ENCODE measurements at places on chromosomes 16 and 17.

DNA sequence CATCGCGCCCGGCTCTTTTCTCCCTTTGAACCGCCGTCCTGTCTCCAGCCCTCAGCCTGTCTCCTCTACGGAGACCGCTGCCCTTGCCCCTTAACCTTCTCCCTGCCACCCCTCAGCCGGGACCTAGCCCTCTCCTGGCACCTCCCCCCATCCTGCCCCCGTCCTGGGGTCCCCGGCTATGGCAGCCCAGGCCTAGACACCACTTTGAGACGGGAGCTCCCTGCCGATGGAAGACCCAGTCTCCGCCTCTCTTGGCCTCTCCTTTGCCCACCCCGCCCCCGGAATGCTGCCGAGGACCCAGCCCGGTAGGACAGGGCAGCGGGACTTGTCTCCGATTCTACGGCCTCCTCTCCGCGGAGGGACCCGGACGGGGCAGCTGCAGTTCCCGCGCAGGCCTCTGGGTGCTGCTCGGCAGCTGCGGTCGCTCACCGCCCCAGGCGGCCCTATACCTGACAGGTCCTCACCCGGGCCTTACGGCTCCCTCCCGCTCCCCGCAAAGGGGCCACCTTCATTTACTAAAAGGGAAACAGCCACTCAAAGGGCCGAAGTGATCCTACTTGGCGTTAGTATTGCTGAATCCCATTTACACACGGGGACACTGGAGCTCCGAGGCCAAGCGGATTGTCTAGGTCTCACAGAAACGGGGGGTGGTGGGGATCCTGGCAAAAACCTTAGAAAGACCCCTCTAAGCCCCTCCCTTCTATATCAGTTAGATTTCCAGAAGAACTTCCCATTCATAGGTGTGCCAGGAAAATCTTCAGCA is 32.6 kb upstream of the TAC4 start:
- DNase-seq: peak; percentile 82

GRCh38 chr17:49695698-49696232 is 12.0 kb downstream of the SLC35B1 start:
- no peak for DNase-seq

DNA sequence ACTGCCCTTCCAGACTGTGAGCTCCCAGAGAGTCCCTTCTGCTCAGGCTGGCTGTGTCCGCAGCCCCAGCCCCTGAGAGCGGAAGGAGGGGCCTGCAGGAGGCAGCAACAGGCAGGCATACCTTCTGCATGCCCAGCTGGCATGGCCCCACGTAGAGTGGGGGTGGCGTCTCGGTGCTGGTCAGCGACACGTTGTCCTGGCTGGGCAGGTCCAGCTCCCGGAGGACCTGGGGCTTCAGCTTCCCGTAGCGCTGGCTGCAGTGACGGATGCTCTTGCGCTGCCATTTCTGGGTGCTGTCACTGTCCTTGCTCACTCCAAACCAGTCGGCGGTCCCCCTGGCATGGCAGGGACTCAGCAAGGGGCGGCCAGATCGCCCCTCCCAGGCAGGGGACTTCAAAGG is 9.0 kb downstream of the RHBDF1 start:
- DNase-seq: peak; percentile 55

DNA sequence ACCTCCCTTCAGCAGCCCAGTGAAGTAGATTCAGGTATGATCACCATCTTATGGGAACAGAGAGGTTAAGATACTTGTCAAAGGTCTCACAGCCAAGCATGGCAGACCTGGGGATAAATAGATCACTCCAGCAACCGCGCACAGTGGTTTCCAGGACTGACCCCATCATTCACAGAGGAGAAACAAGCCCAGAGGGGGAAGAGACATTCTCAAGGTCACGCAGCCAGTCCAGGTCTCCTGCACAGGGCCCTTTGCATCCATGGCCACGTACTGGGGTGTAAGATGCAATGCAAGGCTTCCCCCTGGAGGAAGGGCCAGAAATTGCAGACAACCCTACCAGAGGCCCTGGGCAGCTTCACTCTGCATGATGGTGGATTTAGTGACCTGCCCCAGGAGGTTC is 19.9 kb downstream of the TLE7 start:
- no peak for DNase-seq

- no peak for DNase-seq
These were observed 26.2 kb downstream of the CPNE2 start for GRCh38 chr16:57118461-57119084.

- DNase-seq: no peak
These were observed 2.8 kb downstream of the DHRS7C start for GRCh38 chr17:9788601-9789000.

DNA sequence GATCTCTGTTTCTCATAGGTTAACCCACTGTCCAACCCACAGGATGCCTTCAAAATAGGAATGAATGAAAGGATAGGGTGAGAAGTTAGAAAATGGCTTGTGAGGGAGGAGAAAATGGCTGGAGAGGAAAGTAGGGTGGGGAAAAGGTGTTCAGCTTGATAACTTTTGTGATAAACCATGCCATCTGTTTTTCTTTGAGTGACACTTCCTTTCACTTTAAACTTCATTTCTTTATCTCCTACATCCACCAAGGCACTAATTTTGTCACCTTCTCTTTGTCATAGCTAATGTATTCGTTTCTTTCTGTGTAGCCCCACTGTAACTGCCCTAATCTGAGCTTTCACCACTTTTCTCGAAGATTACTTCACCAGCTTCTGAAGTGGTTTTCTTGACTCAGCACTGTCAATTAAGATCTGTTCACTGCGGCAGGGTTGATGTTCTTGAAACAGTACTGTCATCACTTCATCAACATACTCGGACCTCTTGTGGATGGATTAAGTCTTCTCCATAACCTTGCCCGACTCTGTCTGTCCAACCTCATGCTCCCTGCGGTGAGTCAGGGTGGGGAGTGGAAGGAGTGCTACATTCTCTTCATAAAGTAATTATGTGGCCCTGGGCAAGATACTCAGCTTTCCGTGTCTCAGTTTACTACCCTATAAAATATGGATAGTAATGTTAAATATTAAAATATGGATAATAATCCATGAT is 5.5 kb upstream of the KRT10 start:
- no peak for DNase-seq

DNA sequence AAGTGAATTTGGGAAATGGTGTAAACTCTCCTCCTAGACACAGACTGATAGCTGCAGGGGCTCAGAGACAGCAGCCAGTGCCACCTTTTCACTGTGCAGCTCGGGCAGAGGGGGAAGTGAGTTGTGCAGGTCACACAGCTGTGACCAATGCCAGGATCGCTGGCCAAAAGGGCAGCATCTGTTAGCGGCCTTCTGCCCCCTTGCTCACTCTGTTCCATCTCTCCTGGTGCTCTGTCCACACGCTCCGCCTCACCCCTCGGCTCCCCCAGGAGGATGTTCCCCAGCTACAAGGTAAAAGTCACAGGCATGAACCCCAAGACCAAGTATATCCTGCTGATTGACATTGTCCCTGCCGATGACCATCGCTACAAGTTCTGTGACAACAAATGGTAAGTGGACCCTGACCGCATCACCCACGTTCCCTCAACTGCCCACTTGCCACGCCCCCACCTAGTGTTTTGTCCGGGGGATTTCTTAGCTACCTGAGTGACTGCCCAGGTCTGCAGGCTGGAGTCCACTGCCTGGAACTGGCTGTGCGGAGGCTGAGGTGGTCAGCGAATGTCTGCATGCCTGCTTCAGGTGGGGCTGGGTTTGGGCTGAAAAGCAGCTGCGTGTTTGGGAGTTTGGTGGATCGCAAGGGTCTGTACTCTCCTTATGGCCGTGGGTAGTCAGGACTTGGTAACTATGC is 13.5 kb downstream of the TBX4 start:
- DNase-seq: peak; percentile 28

GRCh38 chr17:45320349-45320930 is 3.6 kb upstream of the MAP3K14 start:
- no peak for DNase-seq

DNA sequence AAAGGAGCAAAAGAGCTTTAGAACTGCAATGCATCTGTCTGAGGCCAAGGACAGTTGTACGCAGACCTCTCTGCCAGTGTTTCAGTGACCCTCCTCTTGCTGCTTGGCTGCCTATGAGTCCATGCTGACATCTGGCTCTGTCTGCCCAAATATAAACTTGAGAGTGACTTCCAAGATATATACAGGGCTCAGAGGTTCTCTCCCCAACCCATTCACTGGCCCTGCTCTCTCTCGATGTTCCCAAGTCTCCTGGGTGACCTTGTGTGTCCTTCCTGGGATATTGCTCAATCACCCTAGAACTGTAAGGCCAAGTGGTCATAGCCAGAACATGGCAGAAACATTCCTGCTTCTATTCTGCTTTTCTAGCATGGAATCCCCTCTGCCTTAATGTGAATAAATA is 716.3 kb downstream of the WWOX start:
- no peak for DNase-seq

GRCh38 chr17:53942436-53942835 is 119.7 kb downstream of the KIF2B start:
- DNase-seq: no peak

- DNase-seq: no peak
These were observed 6.0 kb upstream of the EZH1 start for GRCh38 chr17:42750739-42751344.

- no peak for DNase-seq
These were observed 23.7 kb downstream of the MAP3K3 start for GRCh38 chr17:63645775-63646487.

GRCh38 chr16:47848421-47849109 is 307.2 kb downstream of the ABCC12 start:
- no peak for DNase-seq

- DNase-seq: no peak
These were observed 25.4 kb upstream of the GUCY2D start for GRCh38 chr17:7977039-7977438.

GRCh38 chr16:1825864-1826690 is 548 bp downstream of the HAGH start:
- peak; percentile 67 for DNase-seq

- no peak for DNase-seq
These were observed 410.0 kb upstream of the HSBP1 start for GRCh38 chr16:83397601-83398291.
